Vagina (tissue), 2 donors: ENCODE measurements at places on chromosomes 5 and 9.

- DNase-seq: no peak
Measured at GRCh38 chr9:136110082-136111061, 8.3 kb downstream of the TMEM250 start.

DNA sequence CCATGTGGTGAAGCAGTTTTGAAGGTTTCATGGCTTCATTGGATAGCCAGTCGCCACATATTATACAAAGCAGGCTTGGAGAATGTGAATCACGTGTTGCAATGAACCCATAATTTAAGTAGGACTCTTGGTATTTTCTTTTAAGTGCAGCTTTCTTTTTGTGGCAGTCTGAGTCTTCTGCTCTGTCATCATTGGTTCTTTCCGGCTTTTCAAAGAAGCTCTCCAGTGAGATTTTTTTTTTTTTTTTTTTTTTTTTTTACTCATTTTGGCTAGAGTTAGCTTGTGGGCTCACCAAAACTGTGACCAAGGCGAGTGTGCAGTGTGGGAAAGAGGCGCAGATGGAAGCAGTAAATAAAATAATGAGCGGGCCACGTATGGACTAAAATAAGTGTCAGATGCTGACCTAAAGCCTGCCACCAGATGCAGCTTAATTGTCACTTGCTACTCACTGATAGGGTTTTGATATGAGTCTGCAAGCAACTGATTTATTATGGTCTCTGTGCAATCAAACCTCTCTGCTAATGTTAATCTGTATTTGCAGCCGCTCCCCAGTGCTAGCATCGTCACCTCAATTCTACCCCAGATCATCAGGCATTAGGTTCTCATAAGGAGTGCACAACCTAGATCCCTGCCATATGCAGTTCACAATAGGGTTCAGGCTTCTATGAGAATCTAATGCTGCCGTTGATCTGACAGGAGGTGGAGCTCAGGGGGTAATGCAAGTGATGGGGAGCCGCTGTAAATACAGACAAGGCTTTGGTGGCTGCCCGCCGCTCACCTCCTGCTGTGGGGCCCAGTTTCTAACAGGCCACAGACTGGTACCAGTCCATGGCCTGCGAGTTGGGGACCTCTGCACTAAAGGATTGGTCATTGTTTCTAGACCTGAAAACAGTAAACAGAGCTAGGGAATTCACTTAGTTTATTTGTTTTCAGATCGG, 45.5 kb upstream of the LARP1 start:
- no peak for DNase-seq

- DNase-seq: no peak
Measured at GRCh38 chr5:59099995-59100345, 517.1 kb downstream of the RAB3C start.

DNA sequence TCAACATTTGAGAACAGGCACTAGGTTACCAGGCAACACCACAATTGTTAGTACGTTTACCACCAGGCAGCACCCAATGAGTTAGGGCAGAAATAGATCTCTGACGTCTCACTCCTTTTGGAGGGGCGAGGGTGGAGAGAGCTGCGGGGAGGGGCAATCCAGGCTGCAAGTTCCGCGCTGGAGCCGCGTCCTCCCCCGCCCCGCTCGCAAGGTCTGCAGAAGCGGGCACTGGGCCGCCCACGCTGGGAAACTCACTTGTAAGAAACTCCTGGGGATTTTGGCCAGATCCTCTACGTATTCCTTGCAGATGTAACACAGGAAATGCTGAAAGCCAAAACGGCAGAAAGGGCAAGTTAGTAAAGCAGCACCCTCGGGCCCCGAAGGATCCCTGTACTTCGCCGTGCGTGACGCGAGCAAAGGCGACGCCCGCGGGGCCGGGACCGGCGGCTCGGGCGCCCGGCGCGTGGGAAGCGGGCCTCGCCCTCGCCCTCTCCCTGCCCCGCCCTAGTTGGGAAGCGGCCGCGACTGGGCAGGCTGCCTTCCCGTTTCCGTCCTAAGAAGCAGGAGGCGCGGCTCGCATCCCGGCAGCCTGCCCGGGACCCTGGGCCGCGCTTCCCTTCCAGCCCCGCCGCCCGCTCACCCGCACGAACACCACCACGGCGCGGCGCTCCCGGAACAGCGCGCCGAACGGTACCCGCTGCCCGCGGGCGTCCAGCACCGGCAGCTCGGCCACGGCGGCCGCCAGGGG, 493 bp downstream of the PRXL2C start:
- DNase-seq: peak; percentile 90

GRCh38 chr5:94646758-94647157, 28.3 kb downstream of the SLF1 start:
- no peak for DNase-seq

DNA sequence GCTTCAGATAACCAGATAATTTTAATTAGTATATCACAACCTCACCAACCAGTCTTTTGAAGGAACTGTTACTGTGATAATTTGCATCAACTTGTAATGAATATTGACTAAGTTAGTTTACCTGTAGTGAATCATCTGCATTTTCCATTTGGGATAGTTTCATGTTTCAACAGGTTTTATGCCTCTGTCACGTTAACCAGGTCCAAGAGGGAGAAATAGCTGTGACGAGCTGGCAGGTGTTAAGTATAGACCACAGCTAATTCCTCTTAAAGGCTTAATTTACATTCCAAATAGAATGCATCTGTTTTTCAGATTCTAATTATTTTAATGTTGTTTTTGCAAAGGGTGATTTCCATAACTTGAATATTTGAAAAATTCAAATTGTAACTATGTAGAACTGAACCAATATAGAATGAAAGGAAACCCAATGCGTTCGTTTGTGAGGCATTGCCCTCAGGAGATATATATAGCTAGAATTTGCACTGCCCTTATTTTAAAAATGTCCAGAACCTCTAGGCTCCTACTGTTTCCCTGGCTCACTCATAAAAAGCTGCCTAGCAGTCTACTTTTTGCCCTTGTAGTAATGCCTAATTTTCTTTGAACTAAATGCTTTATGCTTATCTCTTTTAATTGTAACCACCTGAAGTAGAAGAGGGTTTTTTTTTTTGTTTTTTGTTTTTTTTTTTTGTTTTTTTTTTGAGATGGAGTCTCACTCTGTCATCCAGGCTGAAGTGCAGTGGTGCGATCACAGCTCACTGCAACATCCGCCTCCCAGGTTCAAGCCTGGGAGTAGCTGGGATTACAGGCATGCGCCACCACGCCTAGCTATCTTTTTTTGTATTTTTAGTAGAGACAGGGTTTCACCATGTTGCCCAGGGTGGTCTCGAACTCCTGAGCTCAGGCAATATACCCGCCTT, 270.5 kb downstream of the SMARCA2 start:
- no peak for DNase-seq

GRCh38 chr5:91538179-91538578, 155.1 kb upstream of the ARRDC3 start:
- DNase-seq: no peak

DNA sequence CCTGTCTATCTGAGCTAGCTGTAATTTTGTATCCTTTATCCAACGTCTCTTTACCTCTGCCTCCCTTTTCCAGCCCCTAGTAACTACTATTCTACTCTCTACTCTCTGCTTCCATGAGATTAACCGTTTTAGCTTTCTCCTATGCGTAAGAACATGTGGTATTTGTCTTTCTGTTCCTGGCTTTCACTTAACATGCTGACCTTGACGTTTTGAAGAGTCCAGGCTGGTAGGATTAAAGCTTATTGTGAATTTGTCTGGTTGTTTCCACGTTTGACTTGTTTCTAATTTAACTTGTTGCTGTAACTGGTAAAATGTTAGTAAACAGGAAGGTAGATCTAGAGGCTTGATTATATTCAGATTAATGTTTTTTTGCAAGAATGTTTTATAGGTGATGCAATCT, 385.3 kb downstream of the PSAT1 start:
- no peak for DNase-seq

GRCh38 chr5:69090158-69090557, 3.7 kb upstream of the SLC30A5 start:
- no peak for DNase-seq

DNA sequence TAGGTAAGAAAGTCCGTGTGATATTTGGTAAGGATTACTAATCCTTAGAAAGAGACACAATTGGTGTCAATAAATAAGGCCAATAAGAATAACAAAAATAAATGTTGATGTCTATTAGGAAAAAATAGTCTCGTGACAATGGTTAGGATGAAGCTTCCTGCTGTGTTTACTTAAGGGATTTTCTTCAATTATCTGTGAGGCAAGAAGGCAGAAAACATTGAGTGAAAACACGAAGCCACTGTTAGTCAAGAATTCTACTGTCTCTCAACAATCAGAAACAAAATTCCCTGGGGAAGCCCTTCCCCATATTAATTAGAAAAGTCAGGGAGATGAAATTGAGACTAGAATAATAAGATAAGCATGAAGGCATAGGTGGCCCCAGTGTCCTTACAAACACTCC, 149.0 kb downstream of the SYK start:
- DNase-seq: no peak

DNA sequence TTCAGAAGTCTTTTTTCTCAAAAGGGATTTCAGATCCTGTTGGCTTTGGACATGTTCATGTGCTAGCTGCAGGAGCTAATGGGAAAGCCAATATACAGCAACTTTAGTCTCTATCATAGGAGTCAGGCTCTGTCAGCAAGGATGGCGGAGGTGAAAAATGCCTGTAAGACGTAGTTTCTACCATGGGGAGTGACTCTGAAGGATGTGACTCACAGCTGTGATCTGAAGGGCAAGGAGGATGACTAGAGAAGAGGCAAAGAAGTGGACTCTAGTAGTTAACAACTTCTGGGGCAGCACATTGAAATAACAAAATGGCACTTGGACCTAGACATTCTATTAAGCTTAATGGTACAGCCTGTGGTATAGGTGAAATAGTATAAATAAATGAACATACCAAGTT, 3.1 kb upstream of the NDUFS4 start:
- DNase-seq: no peak

GRCh38 chr9:110241858-110242321, 14.4 kb downstream of the TXN start:
- DNase-seq: no peak

GRCh38 chr5:40733879-40734563, 21.7 kb downstream of the TTC33 start:
- DNase-seq: no peak

- DNase-seq: no peak
Measured at GRCh38 chr9:98610711-98611110, 98.0 kb downstream of the GABBR2 start.

DNA sequence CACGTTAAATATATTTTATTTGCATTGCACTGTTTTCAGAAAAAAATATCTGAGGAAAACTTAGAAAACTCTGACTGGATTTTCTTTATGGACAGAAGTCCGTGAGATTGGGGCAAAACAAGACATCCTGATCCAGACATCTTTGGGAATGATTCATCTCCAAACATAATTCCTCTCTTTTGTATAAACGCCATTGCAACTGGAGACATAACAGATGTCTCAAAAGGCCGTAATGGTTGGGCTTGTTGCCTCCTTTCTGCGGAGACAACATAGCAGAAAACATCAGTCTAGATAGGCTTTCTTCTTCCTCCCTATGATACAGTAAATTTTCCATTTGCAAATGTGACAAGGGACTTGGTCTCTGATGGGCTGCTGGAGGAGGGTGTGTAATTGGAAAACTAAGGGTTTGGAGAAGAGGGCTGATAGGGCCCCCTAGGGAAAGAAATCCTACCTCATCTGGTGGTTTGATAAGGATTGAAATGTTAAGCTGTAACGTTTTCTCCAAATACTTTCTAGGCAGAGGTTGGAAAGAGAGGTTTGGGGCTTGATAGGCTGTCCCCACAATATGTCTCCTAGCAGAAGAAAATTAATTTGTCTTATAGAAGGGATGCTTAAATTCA, 631.5 kb upstream of the ST8SIA4 start:
- no peak for DNase-seq

GRCh38 chr5:24643156-24643555, 1.6 kb downstream of the CDH10 start:
- no peak for DNase-seq

- DNase-seq: no peak
Measured at GRCh38 chr5:133450286-133450685, 162.1 kb downstream of the FSTL4 start.

DNA sequence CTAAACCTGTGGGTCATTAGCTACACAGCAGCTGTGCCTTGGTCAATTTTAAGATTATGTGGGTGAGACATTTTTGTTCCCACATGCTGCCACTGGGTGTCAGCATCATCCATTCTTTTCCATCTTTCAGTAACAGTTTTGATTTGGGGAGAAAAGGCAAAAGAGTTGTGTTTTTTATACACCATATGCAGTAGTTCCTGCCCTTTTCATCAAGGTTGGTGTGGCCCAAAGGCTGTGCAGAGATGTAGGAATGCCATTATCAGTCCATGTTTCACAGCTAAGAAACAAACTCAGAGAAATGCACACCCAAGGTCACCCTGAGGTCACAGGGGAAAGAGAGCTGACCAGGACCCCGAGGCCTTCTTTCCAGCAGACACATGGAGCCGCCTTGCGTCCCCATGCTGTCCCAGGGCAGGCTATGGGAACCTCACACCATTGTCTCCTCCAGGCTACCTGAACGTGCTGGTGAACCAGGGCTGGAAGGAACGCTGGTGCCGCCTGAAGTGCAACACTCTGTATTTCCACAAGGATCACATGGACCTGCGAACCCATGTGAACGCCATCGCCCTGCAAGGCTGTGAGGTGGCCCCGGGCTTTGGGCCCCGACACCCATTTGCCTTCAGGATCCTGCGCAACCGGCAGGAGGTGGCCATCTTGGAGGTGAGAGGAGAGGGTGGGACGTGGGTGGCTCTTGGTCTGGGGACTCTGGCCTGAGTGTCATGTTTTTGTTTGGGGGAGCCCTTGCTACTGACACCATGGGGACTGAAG, 27.8 kb upstream of the GRPEL2 start:
- no peak for DNase-seq

DNA sequence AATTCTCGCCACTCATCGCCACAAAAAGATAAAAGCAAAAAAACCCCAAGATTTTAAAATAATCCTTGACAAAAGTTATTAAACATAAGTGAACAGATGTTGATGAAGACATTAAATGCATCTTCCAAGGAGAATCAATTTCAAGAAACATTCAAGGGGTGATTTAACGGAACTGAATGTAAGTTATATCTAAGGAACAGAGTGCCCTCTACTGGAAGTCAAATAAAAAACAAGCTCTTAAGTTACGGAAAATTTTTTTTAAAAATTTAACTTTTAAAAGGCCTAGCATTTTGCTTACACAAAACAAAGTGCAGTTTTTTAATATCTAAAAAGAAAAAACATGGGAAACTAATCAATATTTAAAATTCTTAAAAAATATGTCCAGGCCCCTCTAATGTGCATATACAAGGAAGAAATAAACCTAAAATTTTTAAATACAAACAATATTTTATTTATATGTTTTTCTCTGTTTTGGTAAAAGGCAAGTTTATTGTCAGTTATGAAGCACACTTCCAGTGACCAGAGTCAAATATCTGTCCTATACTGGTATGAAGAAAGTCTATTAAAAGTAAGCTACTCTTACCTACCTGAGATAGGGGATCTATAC, 28.0 kb downstream of the TEX10 start:
- DNase-seq: no peak
